Activated effector memory CD4-positive, alpha-beta T cell treated with anti-CD3 and anti-CD28 coated beads, Interleukin-2, amount 50 U/mL, for 16 hours (primary cell): ENCODE measurements at places on chromosomes 1 and 21.

GRCh38 chr21:44377922-44378645, 24.7 kb downstream of the TRPM2 start:
- no peak for DNase-seq

DNA sequence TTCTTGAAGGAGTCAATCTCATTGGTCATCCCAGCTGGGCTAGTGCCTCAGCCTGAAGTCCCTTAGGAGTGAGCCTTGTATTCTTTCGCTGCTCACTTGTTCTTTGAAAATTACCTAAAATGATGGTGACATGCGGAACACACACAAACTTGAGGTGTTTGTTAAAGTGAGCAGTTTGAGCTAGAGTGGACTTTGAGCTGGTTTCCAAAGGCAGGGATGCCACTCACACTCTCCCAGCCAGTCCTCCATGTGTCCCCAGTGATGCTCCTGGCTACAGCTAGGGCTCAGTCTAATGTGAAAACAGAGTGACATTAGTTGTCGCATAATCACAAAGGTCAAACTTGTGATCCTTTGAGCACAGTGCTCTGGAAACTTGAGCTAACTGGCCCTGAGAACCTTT, 84.3 kb downstream of the DTL start:
- DNase-seq, result no peak

GRCh38 chr1:64979358-64979757, 13.0 kb upstream of the JAK1 start:
- no peak for DNase-seq

GRCh38 chr1:157403203-157403602, 149.1 kb downstream of the FCRL5 start:
- no peak for DNase-seq

GRCh38 chr1:14113271-14113670, 413.3 kb downstream of the PRDM2 start:
- DNase-seq, result no peak

- no peak for DNase-seq
Observed at GRCh38 chr1:108050158-108050557, 85.2 kb upstream of the VAV3 start.

DNA sequence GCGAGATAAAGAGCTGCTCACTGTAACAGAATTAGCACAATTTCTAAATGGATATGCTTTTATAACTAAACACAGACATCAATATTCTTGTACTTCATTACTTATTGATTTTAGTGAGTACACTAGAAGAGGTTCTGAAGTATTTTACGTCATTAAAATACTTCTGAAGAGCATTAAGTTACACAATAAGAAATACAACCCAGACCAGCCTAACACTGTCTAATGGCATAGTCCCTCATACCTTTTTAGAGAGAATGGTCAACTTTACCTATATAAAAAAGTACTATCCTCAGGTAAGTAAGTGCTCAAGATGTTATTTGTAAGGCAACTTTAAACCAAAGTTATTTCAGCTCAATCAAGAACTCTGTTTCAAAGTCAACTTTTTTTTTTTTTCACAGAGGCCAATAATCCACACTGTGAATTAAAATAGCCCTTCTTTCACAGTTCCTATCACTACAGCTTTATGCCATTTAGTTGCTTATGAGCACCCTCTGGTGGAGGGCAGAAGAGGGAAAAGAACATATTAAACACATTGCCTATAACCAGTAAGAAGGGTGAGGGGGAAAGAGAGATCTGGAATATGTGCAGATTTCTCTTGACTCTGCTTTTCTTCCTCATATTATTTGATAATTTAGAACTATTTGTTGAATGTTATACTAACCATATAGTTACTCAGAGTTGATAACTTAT, 182.1 kb upstream of the DMRTA2 start:
- DNase-seq, result no peak

GRCh38 chr1:24547195-24547594, 8.7 kb upstream of the NCMAP start:
- DNase-seq, result peak; percentile 28

DNA sequence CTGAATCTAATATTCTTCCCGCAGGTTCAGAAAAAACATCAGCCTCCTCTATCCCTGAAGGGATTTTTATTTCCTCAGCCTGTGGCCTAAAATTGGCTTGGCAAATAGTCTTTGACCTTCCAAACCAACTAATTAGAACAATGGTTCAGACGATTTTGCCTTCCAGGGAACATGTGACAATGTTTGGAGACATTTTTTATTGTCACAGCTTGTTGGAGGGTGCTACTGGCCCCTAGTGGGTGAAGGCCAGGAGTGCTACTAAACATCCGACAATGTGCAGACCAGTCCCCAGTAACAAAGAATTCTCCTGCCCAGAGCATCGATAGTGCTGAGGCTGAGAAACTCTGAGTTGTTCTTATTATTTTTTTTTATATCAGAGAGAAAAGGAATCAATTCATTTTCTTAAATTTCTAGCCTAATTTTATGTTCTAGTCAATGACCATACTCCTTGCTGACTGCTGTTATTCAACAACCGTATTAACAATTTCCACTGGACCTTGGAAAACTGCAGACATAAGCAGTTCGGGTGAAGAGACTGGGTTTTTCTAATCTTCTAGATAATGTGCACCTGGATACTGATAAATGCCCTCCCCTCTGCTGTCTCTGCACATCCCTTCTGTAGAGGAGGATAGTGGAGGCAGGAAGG, 280.7 kb downstream of the LMX1A start:
- no peak for DNase-seq

DNA sequence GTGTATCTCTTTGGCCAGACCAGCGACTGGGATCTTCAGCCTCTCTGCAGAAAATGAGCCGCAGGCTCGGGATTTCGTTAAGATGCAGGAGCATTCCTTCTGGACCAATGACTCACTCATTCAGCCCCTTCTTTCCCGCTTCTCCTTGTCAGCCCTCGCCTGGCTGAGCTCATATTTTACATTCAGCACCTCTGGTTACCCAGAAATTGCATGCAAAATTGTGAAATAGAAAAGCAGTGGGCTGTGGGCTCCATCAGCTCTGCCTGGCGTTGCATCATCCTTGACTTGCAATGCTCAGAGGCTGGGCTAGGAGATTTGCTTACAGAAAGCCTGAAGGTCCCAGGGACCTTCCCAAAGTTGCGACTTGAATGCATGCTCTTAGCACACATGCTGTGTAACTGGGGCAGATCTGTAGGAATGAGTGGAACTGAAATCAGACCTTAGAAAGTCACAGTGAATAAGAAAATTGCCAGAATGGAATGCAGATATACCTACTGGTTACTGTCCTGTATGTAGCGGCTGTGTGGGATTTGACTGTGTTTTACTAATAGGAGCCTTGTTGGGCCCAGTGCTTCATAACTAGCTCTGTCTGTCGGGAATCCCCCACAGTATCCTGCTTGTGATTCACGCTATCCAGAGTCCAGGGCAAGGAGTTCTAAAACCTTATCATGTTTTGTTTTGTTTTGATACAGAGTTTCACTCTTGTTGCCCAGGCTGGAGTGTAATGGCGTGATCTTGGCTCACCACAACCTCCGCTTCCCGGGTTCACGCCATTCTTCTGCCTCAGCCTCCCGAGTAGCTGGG, 444.8 kb downstream of the KIF26B start:
- no peak for DNase-seq

DNA sequence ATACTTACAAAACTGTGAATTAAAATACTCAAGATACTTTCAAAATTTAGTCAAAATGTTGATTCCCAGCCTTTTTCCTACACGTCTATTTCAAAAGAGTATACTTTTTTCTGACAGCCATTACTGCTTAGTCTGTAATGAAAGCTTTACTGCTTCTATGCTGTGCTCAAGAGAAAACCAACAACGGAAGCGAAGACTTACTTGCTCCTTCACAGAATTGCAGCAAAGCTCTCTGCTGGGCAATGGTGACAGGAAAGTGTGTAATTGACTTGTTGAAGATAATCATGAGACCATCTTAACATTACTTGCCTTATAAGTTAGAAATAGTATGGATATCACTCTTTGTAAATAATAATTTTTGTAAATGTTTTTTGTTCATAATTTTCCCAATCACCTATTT, 1.7 kb upstream of the DYNLT5 start:
- DNase-seq, result no peak

DNA sequence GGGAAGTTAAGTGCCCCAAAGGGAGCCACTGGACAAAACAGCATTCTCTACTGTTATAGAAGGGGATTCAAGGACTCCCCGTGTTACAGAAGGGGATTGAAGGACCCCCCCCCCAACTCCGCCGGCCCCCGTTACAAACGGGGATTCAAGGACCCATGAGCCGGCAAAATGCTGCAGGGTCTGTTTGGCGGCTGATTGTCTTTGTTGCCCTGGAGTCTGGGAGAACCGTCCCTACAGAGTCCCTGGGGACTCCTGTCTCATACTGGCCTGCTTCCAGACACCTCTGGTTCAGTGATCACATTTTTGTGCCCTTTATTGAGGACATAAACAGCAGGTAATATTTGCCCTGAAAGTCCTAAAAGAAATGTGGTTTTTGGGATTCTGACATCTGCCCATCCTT, 96.4 kb downstream of the SYF2 start:
- no peak for DNase-seq

GRCh38 chr21:29238053-29238966, 60.4 kb upstream of the BACH1 start:
- DNase-seq, result no peak

DNA sequence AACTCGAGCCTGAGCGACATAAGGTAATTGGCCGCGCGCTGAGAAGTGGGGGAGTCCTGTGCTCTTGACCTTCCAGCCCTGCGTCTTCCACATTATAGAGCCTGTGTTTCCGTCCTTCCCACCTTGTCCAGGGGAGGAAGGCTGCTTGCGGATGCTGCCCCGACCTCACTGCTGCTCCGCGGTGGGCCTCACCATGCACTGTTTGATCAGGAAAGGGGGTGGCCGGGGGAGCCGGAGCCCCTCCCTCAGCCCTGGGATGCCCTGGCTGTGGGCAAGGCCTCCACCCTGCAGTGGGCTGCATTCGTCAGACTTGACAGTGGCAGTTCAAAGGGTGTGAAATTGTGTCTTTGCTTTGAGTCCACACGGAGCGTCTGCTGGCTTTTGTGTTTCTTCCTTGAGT, 30.1 kb downstream of the PCNT start:
- no peak for DNase-seq

GRCh38 chr1:15299179-15299578, 52.2 kb downstream of the FHAD1 start:
- DNase-seq, result no peak

DNA sequence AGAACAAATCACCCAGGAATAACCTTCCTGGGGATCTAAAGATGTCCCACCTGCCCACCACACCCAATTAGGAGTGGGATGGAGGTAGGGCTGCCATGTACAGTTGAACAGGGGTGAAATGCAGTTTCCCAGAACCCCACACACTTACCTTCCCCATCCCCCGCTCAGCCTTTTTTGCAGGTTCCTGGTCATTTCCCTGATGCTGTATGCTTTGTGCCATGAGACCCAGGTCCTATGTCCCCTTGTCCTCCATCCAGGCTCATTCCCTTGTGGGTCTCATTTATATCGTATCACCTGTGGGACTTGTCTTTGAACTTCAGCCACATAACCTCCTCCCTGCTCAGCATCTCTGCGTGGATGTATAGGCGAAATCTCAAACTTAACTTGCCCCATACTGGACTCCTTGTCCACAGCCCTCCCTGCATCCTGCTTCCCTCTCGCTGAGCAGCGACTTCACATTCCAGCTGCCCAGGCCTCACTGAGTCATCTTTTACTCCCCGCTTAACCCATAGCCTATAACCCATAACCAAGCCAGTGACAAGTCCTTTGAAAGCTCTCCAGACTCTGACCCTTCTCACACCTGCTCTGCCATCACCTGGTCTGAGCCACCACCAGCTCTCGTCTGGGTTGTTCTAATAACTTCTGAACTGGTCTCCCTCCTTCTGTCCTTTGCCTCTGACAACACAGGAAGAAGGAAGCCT, 4.7 kb downstream of the LDLRAD2 start:
- DNase-seq, result no peak

GRCh38 chr1:208154679-208155642, 89.2 kb downstream of the PLXNA2 start:
- no peak for DNase-seq

GRCh38 chr1:110722807-110723206, 48.1 kb upstream of the KCNA3 start:
- DNase-seq, result no peak

DNA sequence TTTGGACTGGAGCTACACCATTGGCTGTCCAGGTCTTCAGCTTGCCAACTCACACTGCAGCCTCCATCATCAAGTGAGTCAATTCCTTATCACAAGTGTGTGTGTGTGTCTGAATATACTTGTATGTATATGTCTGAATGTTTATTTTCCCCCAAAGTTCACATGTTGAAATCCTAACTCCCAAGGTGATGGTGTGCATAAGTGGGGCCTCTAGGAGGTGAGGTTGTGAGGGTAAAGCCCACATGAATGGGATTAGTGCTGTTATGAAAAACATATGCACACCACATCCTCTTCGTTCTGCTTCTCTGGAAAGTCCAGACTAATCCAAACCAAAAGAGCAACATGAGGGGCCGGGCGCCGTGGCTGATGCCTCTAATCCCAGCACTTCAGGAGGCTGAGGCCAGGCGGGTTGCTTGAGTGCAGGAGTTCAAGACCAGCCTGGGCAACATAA, 48.7 kb upstream of the LBR start:
- DNase-seq, result peak; percentile 34

DNA sequence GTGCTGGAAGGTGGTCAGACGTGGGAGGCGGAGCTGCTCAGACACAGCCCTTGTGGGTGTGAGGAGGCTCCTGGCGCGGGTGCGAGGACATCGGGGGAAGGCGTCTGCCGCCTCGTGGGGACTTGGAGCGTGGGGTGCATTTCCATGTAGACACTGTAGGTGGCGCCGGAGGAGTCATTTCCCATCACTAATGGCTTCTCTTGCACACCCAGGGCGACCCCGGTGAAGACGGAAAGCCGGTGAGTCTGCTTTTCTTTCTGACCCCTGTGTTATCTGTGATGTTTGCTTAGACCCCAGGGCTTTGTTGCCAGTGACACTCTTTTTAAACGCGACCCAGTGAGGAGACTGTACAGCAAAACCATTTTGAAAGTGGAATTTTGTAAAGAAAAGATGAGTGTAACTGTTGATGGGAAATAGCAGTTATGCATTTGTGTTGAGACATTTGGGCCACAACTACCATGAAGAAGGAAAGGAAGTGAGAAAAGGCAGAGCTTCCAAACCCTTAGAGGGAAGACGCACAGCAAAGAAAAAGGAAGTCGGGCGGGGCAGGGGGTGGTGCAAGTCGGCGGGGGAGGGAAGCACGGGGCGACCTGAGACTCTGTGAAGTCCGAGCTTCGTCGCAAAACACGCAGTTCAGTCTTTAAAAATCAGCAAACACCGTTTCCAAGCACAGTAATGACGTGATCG, 64.0 kb downstream of the SLC19A1 start:
- peak; percentile 91 for DNase-seq

GRCh38 chr1:115283681-115284146, 54.3 kb downstream of the NGF start:
- no peak for DNase-seq

GRCh38 chr21:44996501-44996921, 56.7 kb downstream of the SLX9 start:
- DNase-seq, result no peak

GRCh38 chr1:244102046-244102445, 51.0 kb downstream of the ZBTB18 start:
- DNase-seq, result no peak

GRCh38 chr1:110542725-110543124, 23.8 kb upstream of the KCNA10 start:
- DNase-seq, result no peak
